Activated naive CD4-positive, alpha-beta T cell treated with anti-CD3 and anti-CD28 coated beads for 36 hours (primary cell): ENCODE measurements at places on chromosomes 6 and 20.

- no peaks in the 10 kb centered on the region for H3K4me1 ChIP-seq
- no peak overlapping the region for H3K4me3 ChIP-seq
- H3K27me3 ChIP-seq, result peaks cover 5% of the 10 kb centered on the region
- H3K27ac ChIP-seq, result no peak overlapping the region
- DNase-seq, result no peak
Observed at GRCh38 chr6:145555084-145555483, 180.2 kb downstream of the EPM2A start.

DNA sequence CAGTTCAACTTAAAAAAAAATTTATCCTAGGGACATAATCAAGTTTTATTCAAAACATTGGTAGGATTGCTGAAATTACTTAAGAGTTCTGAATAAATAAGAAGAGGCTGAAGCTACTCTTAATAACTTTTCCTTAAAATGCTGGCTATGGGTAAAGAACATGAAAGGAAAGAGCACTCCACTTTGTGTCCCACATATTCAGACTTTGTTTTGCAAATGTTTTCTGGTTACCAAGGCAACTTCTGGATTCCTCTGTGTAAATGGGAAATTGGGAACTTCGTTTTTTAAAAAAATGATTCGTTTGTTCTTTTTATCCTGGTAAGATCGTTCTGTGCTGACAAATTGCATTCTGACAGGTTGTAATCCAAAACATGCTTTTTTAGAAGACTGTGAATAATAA, 115.0 kb downstream of the KIF6 start:
- H3K27ac ChIP-seq, result no peak overlapping the region
- no peak for DNase-seq
- H3K36me3 ChIP-seq, result no peaks in the 10 kb centered on the region
- H3K4me1 ChIP-seq, result no peaks in the 10 kb centered on the region
- peaks cover 10% of the 10 kb centered on the region for H3K27me3 ChIP-seq
- no peak overlapping the region for H3K4me3 ChIP-seq

- H3K36me3 ChIP-seq, result no peaks in the 10 kb centered on the region
- no peaks in the 10 kb centered on the region for H3K27me3 ChIP-seq
- H3K4me3 ChIP-seq, result no peak overlapping the region
- H3K4me1 ChIP-seq, result no peaks in the 10 kb centered on the region
- no peak for DNase-seq
- H3K27ac ChIP-seq, result no peak overlapping the region
Observed at GRCh38 chr6:155641603-155642002, 186.0 kb upstream of the NOX3 start.

DNA sequence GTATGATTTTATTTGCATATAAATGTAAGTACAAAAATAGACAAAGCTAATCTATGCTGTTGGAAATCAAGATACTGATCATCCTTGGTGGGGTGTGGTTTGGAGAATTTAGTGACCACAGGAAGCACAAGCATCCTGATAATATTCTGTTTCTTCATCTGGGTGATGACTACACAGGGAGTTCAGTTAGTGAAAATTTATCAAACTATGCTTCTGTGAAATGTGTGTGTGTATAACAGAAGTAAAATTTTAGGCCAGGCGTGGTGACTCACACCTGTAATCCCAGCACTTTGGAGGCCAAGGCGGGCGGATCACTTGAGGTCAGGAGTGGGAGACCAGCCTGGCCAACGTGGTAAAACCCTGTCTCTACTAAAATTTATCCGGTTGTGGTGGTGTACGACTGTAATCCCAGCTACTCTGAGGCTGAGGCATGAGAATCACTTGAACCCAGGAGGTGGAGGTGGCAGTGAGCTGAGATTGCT, 20.6 kb downstream of the ENPP3 start:
- no peaks in the 10 kb centered on the region for H3K27me3 ChIP-seq
- H3K36me3 ChIP-seq, result peaks cover 1% of the 10 kb centered on the region
- H3K4me1 ChIP-seq, result no peaks in the 10 kb centered on the region
- no peak overlapping the region for H3K4me3 ChIP-seq
- DNase-seq, result no peak
- no peak overlapping the region for H3K27ac ChIP-seq

GRCh38 chr6:12528136-12528535, 188.4 kb upstream of the PHACTR1 start:
- H3K4me3 ChIP-seq, result no peak overlapping the region
- H3K4me1 ChIP-seq, result no peaks in the 10 kb centered on the region
- peaks cover 13% of the 10 kb centered on the region for H3K27me3 ChIP-seq
- no peaks in the 10 kb centered on the region for H3K36me3 ChIP-seq
- no peak overlapping the region for H3K27ac ChIP-seq
- no peak for DNase-seq

- no peaks in the 10 kb centered on the region for H3K4me1 ChIP-seq
- no peak overlapping the region for H3K27ac ChIP-seq
- H3K36me3 ChIP-seq, result no peaks in the 10 kb centered on the region
- DNase-seq, result no peak
- H3K4me3 ChIP-seq, result no peak overlapping the region
- no peaks in the 10 kb centered on the region for H3K27me3 ChIP-seq
Observed at GRCh38 chr20:11266571-11266970, 592.8 kb upstream of the JAG1 start.

GRCh38 chr20:53186635-53187034, 214.5 kb downstream of the TSHZ2 start:
- H3K36me3 ChIP-seq, result no peaks in the 10 kb centered on the region
- DNase-seq, result no peak
- peaks cover 24% of the 10 kb centered on the region for H3K4me1 ChIP-seq
- no peak overlapping the region for H3K27ac ChIP-seq
- no peaks in the 10 kb centered on the region for H3K27me3 ChIP-seq

GRCh38 chr20:6828794-6829423, 61.4 kb downstream of the BMP2 start:
- peak; percentile 62 for DNase-seq
- H3K36me3 ChIP-seq, result no peaks in the 10 kb centered on the region
- no peaks in the 10 kb centered on the region for H3K4me1 ChIP-seq
- H3K4me3 ChIP-seq, result no peak overlapping the region
- no peaks in the 10 kb centered on the region for H3K27me3 ChIP-seq

GRCh38 chr6:125480571-125480970, 178.8 kb upstream of the HDDC2 start:
- H3K4me1 ChIP-seq, result no peaks in the 10 kb centered on the region
- H3K36me3 ChIP-seq, result no peaks in the 10 kb centered on the region
- no peaks in the 10 kb centered on the region for H3K27me3 ChIP-seq
- no peak overlapping the region for H3K27ac ChIP-seq
- DNase-seq, result no peak
- H3K4me3 ChIP-seq, result no peak overlapping the region

DNA sequence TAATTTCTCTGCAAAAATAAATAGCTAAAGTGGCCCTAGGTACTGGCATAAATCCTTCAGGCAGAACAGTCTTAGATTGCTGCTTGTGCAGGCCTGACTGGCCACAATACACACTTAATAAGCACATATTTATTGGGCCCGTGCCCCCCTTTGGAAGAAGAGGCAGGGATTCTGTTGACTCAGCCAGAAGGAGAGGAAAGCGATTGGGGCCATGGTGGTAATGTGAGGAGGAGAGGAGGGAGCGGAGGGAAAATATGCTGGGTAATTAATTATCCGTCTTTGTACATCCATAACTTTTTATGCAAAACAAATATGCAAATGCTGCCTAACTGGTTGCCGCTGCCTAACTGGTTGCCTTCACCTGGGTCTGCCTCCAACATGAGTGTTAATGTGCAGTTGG, 36.2 kb downstream of the CD40 start:
- peaks cover 10% of the 10 kb centered on the region for H3K27me3 ChIP-seq
- no peak overlapping the region for H3K4me3 ChIP-seq
- no peaks in the 10 kb centered on the region for H3K4me1 ChIP-seq

DNA sequence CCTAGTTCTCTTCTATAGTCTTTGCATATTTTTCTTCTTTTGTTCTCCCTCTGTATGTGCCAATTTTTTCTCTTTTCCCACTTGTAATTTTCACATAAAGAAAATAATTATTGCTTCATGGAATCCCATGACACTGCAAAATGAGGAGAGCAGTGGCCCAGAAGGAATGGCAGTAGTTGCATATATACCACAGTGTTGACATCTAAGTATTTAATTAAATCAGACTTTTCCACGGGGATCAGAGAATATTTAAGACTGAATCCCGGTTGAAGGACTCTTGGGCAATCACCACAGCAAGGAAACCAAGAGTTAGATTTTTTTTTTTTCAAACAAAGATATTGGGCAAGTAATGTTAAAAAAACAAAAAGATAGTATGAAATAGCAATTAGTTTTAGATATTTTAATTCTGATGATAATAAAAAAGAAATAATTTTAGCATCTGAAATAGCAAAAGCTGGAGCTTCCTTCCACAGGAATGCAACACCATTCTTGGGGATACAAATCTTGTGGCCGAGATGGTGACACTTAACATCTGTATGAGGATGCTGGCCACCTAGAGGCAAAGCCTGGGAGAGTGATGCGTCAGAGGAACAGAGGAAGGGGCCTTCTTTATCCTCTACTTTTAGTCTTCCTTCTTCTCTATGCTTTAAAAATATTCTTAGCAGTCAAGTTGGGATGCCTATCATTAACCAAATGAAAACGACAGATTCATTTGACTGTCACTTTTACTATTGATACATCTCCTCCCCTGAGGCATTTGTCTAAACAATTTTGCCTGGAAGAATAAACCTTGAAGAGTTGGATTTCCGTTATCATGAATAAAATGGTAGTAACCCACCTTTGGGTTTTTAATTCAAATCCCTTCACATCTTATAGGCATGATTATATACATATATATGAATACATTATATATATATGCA, 356.2 kb downstream of the GJA1 start:
- DNase-seq, result no peak
- no peaks in the 10 kb centered on the region for H3K4me1 ChIP-seq
- H3K27me3 ChIP-seq, result no peaks in the 10 kb centered on the region
- H3K36me3 ChIP-seq, result no peaks in the 10 kb centered on the region
- no peak overlapping the region for H3K27ac ChIP-seq

GRCh38 chr20:12728782-12729181, 280.0 kb upstream of the SPTLC3 start:
- H3K27ac ChIP-seq, result no peak overlapping the region
- no peaks in the 10 kb centered on the region for H3K27me3 ChIP-seq
- H3K36me3 ChIP-seq, result no peaks in the 10 kb centered on the region
- H3K4me3 ChIP-seq, result no peak overlapping the region
- DNase-seq, result no peak
- H3K4me1 ChIP-seq, result no peaks in the 10 kb centered on the region
